ENCODE measurements at places on chromosomes 3 and 15.
A peak's percentile ranks its signal among the peaks of the same experiment; 100 is the strongest.

GRCh38 chr15:36161771-36162212, 417.6 kb upstream of the CDIN1 start:
- DNase-seq: no peak

DNA sequence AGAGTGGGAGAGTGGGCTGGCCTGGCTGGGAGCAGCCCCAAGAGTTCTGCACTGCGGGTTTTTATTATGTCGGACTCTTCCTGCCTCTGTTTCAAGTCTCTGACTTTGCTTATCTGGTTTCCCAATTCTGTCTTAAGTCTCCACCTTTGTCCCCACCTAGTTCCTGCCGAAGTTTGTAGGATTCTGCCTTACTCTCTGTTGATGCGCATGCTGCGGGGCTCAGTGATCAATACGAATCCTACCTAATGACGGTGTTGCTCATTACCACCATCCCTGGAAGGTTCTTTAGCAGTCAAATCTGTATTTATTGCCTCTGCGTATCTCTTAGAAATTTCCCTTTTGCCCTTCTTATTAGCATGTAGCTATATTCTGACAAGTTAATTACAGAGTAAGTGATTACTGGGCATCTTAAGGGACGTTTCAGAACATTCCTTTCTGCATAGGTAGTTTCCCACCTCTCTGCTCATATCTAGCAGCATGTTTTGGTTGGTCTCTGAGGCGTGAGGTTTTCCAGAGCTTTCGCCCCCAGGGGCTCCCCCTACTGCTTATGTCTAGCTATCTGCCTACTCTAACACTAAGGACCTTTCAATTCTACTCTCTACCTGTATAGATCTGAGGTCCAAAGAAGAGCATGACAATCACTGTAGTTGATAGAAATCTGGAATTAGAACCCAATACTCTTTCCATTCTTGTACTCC, 236.0 kb upstream of the EIF1B start:
- no peak for DNase-seq

DNA sequence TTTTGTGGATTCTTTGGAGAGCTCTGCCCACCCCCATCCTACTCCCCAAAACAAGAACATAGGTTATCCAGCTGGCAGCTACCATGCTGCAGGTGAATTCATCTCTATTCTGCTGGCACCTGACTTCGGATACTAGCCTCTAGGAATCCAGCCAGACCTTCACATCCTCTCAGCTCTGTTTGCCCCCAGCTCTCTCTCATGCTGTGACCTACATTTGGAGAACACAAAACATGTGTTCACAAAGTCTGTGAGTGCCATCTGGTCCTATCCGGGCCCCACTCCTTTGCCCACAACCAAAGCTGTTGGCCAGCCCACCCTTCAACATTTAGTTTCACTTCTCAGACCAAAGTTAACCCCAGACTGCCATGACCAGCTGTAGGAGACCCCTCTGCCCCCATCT, 89.4 kb upstream of the C3orf80 start:
- DNase-seq: no peak

GRCh38 chr3:121508389-121508788, 37.4 kb downstream of the POLQ start:
- DNase-seq: no peak

DNA sequence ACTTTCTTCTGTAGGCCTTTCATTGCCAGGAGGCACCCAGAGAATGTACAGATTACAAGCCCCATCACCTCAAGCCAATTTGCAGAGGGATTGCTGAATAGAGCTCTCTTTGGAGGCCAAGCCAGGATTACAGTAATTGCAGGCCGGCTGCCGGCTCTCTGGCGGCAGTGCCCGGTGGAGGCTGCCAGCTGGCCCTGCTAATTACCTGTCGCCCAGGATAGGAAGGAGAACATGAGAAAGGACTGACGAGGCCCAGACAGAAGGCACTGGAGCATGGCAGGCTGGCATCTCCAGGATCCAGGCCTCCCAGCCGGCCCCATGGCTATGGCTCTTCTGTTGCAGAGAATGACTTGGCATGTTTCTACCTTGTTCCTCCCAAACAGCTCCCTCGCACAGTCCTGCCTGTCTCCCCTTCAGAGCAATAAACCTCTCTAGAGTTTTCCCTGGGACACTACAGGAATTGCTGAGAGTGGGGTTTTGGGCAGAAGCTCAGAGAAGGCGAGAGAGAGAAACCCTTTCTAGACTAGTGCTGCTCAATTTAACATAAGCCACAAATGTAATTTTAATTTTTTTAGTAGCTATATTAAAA, 273.6 kb upstream of the PROK2 start:
- DNase-seq: peak; percentile 55

DNA sequence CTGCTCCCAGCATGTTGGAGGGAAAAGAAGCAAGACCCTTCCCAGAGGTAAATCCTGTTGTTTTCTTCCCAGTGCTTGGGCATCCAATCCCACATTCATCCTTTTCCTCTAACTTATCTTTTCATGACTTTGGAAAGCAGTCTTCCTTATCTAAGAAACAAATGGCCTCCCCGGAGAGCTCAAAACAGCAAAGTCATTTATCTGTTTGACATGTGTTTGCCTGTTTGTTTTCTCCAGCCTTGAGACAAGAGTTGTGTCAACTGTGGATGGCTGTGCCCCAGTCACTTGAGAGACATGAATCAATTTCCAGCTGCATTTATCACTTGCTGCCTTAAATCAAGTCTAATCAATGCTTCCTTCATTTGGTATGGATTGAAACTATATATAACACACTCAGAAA, 103.9 kb downstream of the SHQ1 start:
- DNase-seq: no peak

DNA sequence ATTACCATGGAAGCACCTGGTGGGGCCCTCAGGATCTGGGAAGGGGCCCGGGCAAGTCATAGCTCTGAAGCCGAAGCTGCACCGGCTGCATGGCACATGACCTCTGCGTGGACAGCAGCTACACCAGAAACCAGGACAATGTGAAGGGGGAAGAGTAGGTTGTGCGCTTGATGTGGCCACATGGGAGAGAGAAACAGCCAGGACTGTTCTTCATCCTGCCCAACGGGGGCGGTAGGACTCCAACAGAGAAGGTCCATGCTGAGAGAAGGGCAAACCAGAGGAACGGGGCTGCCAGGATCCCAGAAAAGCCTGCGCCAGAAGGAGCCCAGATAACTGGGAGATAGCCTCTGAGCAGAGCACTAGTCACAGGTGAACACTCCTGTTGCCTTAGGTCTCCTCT, 54.9 kb upstream of the PRR20G start:
- no peak for DNase-seq

- no peak for DNase-seq
Observed at GRCh38 chr3:51773529-51774056, 5.4 kb downstream of the IQCF6 start.

DNA sequence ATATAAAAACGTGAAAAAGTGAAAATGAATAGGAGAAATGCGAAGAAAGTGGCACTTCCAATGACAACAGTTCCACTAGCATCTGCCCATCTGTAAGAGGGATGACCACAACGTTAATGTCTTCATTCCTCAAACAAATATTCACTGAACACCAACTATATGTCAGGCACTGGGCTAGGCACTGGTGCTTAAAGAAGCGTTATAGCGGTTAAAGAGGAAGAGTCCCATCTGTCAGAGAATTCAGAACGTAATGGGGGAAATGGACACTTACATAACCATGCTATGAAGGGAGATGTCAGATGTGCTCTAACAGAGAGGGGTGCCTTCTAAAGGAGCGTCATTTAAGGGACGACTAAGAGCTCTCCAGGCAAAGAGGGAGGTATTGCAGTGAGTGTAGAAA, 8.2 kb downstream of the RUBCN start:
- DNase-seq: no peak

- DNase-seq: no peak
Observed at GRCh38 chr15:101028321-101028720, 109.2 kb downstream of the LRRK1 start.
